ENCODE measurements at places on chromosomes 16 and 17.

GRCh38 chr16:85134076-85134788 lies 22.0 kb upstream of the CIBAR2 start:
- no peaks in the 10 kb centered on the region for H3K27me3 ChIP-seq
- peaks cover 18% of the 10 kb centered on the region for H3K4me1 ChIP-seq
- H3K36me3 ChIP-seq, result no peaks in the 10 kb centered on the region
- H3K4me3 ChIP-seq, result no peak overlapping the region

DNA sequence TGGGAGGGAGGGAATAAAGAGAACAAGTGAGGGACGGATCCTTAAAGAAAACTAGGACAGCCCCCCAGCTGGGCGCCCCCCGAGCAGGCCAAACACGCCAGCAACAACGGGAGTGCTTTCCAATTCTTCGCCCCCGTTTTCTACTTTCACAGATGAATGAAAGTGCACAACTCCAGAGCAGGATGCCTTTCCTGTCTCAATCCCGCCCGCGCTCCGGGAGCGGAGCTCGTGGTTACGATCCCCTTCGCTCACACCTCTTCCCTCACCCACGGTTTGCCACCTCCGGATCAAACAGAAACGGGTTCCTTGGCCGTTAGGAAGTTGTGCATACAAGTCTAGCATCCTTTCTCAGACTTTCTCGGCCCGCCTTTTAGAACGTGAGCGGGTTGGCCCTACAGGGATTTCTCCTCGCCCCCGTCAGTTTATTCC lies 680 bp downstream of the SKA2 start:
- H3K27ac ChIP-seq, result peak overlapping the region; percentile 86
- no peaks in the 10 kb centered on the region for H3K36me3 ChIP-seq
- DNase-seq, result peak; percentile 31
- peak overlapping the region; percentile 56 for H3K4me3 ChIP-seq
- no peaks in the 10 kb centered on the region for H3K4me1 ChIP-seq
- H3K27me3 ChIP-seq, result no peaks in the 10 kb centered on the region

GRCh38 chr16:24972608-24973220 lies 42.5 kb downstream of the ARHGAP17 start:
- no peaks in the 10 kb centered on the region for H3K4me1 ChIP-seq
- no peaks in the 10 kb centered on the region for H3K36me3 ChIP-seq

DNA sequence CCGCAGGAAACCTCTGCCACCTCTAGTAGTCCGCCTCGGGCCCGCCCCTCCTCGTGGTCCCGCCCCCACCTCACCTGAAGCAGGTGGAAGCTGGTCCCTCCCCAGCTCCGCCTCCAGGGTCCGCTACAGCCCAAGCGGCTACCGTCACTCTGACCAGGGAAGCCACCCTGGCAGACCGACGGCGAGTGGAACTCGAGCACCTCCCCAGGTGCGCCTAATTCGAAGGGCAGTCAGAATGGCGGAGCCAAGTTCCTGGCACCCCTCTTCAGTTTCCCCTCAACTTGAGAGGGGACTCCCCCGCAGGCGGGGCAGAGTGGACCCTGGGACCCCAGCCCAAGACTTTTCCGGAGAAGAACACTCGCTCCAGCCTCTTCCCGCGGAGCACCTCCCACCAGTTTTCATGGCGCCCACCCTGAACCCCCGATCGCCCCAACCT lies 507 bp downstream of the FHOD1 start:
- peaks cover 3% of the 10 kb centered on the region for H3K27me3 ChIP-seq
- peak; percentile 70 for DNase-seq
- H3K27ac ChIP-seq, result peak overlapping the region; percentile 80
- no peaks in the 10 kb centered on the region for H3K36me3 ChIP-seq

- no peak for DNase-seq
- no peak overlapping the region for H3K4me3 ChIP-seq
Measured at GRCh38 chr16:51166091-51166490, 15.0 kb upstream of the SALL1 start.

GRCh38 chr16:30445149-30445407 lies 596 bp downstream of the SEPHS2 start:
- H3K27me3 ChIP-seq, result no peaks in the 10 kb centered on the region
- no peaks in the 10 kb centered on the region for H3K36me3 ChIP-seq
- peak overlapping the region; percentile 91 for H3K4me3 ChIP-seq

DNA sequence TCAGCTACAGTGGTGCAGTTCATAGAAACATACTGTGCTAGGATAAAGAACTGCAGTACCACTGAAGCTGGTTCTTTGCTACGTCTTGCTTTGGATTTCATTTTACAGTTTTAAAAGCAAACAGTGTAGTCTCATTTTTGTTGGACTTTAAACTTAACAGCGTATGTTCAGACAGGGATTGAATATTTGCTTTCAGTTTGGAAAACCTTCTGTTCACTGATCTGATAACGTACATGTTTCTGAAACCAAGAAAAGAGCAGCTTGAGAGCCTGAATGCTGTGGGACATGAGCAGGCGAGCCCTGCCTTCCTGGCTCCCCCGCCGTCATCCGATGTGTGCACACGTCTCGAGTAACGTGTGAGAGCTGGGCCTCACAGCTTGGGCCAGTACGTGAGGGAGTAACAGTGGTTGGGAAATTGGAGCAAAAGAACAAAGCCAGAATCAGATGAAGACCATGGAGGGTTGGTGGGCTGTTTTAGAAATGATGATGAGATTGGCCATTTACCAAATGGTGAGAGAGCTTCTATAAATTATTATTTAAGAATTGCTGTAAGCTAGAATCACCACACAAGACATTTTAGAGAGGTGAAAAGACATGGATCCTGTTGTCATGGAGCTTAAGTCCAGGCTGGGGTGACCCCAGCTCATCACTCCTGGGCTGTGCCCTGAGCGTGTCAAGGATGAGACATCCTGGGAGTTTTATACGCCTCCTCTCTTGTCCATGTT lies 20.8 kb upstream of the CLEC18C start:
- H3K27ac ChIP-seq, result no peak overlapping the region
- no peaks in the 10 kb centered on the region for H3K36me3 ChIP-seq
- DNase-seq, result no peak
- no peak overlapping the region for H3K4me3 ChIP-seq

GRCh38 chr17:27566671-27567562 lies 64.1 kb upstream of the LGALS9 start:
- H3K27me3 ChIP-seq, result no peaks in the 10 kb centered on the region
- H3K36me3 ChIP-seq, result no peaks in the 10 kb centered on the region
- DNase-seq, result no peak

DNA sequence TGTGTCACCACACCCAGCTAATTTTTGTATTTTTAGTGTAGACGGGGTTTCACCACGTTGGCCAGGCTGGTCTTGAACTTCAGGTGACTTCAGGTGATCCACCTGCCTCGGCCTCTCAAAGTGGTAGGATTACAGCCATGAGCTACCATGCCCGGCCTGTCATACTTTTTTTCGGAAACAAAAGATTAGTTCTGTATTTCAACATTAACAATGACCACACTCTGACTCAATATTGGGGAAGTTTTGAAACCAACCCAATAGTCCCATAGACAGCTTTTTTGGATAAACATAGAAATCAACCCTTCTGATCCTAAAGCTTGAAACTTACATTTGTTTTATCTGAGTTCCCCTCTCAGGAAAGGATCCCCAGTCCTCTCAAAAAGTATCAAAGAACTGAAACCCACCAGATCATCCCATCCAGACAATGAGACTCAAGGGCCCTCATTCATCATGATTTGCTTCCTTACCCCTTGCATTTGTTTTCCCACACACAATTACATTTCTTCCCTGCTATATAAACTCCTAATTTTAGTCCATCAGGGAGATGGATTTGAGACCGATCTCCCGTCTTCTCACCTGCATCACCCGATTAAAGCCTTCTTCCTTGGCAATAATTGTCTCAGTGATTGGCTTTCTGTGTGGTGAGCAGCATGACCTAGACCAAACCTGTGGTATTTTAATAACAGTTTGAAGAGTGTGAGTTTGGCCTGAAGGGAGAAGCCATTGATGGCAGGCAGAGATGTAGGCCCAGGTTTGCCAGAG lies 7.2 kb upstream of the AGRP start:
- H3K27me3 ChIP-seq, result no peaks in the 10 kb centered on the region
- no peaks in the 10 kb centered on the region for H3K4me1 ChIP-seq
- H3K4me3 ChIP-seq, result no peak overlapping the region
- no peaks in the 10 kb centered on the region for H3K36me3 ChIP-seq
- DNase-seq, result no peak
- H3K27ac ChIP-seq, result no peak overlapping the region

DNA sequence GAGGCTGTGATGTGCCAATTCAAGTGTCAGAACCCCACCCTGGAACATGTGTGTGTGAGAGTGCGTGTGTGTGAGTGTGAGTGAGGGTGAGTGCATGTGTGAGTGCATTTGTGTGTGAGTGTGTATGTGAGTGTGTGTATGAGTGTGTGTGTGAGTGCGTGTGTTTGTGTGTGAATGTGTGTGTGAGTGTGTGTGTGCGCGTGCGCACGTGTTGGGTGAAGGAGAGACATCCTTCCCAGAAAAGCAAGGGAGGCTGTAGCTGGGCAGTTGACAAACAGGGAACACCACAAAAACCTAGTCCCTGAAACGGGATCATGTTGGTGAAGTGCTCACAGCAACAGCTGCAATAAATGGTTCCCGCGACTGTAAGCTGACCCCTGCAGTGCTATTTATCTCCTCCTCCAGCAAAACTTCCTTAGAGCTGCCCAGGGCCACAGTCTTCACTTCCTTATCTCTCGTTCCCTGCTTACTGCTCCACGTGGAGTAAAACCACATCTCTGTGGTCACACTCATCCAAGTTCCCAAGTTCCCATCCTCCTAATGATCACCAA lies 40.1 kb upstream of the RPL38 start:
- no peak overlapping the region for H3K4me3 ChIP-seq
- DNase-seq, result no peak
- H3K4me1 ChIP-seq, result no peaks in the 10 kb centered on the region
- no peaks in the 10 kb centered on the region for H3K27me3 ChIP-seq

Data from uterus (tissue), 4 donors.